Peyer's patch (tissue), 4 donors: ENCODE measurements at places on chromosomes 16 and 17. TPM values are rescaled to one million over a fixed set of nuclear protein-coding genes. Genes with fewer than 3 reads are reported as not detected.
A peak's percentile ranks its signal among the peaks of the same experiment; 100 is the strongest.

Gene CAPNS2
- total RNA-seq, result 1.3 TPM

Gene ERN2
- 70.1 TPM for total RNA-seq

Gene GPRC5C
- total RNA-seq, result 136 TPM

Gene SPATA22
- total RNA-seq, result not detected

Gene CACNG5
- total RNA-seq, result not detected

Gene IL34
- 1.6 TPM for total RNA-seq

Gene ABCA8
- total RNA-seq, result 10.9 TPM

Gene CLDN6
- total RNA-seq, result not detected

Gene BIRC5
- total RNA-seq, result 5.6 TPM

DNA sequence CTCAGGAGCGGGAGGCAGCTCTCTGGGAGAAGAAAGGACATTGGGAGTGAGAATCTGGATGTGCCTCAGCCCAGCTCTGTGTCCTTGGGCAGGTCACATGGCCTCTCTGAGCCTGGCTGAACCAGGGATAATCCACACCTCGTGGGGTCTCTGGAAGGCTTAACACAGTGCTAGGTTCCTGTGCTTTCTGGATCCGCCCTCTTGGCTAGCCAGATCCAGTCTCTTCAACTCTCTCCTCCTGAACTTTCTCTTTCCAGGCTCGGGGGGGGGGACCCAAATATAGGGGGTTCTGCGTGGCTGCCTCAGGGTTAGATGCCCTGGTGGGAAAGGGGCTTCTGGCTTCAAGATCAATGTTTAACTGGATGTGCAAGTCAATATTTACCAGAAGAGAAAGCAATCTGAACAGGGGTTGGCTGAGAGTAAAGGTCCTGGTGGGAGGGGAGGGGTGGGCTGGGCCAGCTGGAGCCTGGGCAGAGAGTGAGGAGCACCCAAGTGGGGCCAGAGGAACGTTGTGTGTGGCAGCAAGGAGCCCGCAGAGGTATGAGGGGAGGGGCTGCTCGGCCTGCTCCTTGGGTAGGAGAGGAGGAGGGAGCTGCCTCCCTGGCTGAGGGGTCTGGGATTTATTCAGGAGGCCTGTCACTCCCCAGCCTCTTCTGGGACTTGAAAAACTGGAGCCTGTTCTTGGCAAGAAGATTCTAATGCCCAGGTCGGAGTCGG is at the start of gene SERPINF2:
Gene SERPINF2, plus strand, starts transcription at position 501 of the 717 bp plus-strand sequence. CDS start 2,125 bp downstream, outside the sequence.
- no peak for DNase-seq

DNA sequence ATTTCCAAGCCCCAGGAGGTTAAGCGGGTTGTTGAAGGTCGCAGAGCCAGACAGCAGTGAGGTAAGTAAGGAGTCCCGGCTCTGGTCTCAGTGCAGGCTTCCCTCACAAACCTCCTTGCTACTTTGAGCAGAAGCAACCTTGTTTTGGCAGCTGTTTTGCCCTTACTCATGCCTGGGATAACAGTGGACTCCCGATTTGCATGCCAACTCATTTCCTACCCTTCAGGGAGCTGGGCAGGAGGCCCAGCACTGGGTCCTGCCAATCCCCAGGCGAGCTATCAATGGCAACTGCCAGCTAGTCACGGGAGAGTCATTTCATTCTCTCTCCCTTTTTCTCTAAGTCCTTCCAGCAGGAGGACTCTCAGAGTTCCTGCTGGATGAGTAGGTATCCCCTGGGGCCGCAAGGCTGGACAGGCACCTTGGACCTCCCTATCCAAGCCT is 72.0 kb upstream of the KSR1 start:
- no peak for DNase-seq

GRCh38 chr17:79654350-79654959 is 43.6 kb upstream of the RBFOX3 start:
- no peak for DNase-seq

- DNase-seq, result peak; percentile 53
Observed at GRCh38 chr17:37826497-37827430, 81.9 kb upstream of the HNF1B start.

GRCh38 chr17:17506893-17507464 is 10.8 kb upstream of the RASD1 start:
- no peak for DNase-seq

- no peak for DNase-seq
Observed at GRCh38 chr16:47316442-47317015, 144.3 kb downstream of the ITFG1 start.

- no peak for DNase-seq
Observed at GRCh38 chr16:77868478-77868877, 80.1 kb downstream of the VAT1L start.

DNA sequence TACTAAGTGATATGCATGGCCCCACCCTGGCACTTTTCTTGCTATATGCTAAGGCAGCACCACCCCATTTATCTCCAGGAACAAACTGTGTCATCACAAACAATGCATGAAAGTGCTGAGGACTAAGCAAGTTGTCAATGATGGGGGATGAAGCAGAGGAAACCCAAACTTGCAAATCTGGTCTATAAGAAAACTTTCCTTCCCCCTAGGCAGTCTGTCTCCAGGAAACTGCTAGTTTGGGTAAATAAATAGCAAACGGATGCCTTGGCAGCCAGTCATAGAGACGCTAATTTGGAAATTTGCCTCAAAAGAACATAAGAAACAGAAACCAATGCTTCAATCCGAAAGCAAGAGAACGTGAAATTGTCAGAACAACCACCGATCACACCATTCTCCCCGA is 5.6 kb upstream of the HSBP1 start:
- no peak for DNase-seq

DNA sequence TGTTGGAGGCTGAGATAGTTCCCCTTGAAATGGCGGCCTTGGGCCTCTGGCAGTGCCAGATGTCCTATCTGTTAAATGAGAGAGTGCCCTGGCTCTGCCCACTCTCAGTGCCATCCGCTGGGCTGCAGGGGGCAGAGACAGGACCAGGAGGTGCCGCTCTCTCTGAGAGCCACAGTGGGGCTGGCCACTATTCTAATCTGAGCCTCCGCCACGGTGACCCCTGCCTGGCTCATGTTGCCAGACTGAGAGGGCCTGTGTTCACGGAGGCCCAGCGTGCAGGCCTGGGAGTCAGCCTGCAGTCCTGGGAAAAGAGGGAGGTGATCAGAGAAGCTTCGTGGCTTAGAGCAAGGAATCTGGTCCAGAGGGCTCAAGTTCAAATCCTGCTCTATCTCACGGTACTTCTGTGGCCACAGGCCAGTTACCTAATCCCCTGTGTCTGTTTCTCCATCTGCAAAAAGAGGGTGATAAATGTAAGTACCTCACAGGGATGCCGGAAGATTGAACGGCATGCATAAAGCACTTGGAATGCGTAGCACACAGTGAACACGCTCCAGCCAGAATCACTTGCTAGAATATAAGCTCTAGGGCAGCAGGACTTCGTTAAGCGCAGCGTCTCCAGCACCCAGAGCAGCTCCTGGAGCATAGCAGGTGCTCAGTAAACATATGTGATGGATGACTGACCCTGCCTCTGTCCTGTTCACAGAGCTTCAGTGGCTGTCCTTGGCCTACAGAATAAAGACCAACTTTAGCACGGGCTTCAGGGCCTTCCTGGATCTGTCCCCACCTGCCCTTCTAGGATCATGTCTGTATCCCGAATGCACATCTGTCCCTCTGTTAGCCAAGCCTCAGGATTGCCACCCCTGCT is 6.3 kb downstream of the ATP2A3 start:
- no peak for DNase-seq

DNA sequence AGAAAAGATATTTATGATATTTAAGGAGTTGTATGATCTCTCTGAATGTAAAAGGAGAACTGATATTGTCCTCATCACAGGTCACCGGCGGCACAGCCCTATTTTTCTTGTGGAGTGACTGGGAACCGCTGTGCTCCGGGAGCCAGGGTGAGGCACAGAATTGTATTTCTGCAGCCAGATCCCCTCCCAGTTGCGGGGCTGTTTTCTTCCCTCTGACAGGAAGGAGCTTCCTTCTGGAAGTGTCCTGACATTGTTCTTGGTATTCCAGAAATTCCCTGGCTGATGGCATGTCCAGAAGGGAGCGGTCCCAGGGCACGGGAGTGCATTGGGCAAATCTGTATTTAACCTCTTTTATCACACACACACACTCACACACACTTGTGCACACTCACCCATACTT is 268.6 kb upstream of the FOXF1 start:
- peak; percentile 15 for DNase-seq

- DNase-seq, result no peak
Observed at GRCh38 chr17:41992576-41992975, 24.7 kb downstream of the DNAJC7 start.

GRCh38 chr17:61754124-61754523 is 109.2 kb downstream of the BRIP1 start:
- no peak for DNase-seq

DNA sequence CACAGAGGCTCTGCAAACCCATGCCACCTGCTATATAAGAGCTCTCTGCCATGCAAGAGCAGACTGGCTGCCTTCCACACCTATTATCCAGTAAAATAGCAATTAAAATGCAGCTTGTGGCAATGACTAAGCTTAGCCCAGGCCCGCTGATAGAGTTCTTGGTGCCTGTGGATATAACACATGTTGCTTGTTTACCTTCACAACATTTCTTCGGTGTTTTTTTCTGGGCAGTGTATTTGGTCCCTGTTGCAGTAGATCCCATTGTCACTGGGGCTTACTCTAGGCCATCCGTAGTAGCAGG is 63.5 kb downstream of the SPECC1 start:
- no peak for DNase-seq

DNA sequence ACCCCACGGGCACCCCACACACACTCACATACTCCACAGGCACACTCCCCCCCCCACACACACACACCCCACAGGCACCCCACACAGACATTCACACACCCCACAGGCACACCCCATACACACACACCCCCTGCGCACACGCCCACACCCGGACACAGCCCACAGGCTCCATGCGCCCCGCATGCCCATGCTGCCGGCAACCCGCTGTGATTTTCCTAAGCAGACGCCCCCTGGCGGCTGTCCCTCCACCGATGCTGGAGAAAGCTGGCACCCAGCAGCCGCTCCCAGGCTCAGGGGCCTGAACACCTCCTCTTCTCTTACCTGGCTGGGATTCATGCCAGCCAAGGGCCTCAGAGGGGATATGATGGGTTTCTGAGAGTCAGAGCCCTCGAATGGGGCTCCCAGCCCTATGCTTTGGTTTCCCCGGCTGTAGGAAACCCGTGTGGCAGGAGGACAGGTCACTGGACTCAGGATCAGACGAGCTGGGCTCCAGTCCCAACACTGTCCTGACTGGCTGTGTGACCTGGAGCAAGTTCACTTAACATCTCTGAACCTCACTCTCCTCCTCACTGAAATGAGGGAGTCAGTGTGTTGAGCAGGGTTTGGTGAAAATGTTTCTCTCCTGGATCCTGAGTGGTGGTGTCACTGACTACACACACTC is 19.6 kb upstream of the TNFRSF13B start:
- peak; percentile 96 for DNase-seq

- DNase-seq, result peak; percentile 66
Observed at GRCh38 chr17:79988185-79988971, 47.3 kb downstream of the TBC1D16 start.

GRCh38 chr17:27906623-27907022 is 13.5 kb upstream of the LYRM9 start:
- DNase-seq, result no peak

GRCh38 chr17:30796016-30796415 is 28.5 kb downstream of the CRLF3 start:
- DNase-seq, result no peak

GRCh38 chr17:6666077-6666521 is 14.5 kb downstream of the C17orf100 start:
- peak; percentile 80 for DNase-seq

DNA sequence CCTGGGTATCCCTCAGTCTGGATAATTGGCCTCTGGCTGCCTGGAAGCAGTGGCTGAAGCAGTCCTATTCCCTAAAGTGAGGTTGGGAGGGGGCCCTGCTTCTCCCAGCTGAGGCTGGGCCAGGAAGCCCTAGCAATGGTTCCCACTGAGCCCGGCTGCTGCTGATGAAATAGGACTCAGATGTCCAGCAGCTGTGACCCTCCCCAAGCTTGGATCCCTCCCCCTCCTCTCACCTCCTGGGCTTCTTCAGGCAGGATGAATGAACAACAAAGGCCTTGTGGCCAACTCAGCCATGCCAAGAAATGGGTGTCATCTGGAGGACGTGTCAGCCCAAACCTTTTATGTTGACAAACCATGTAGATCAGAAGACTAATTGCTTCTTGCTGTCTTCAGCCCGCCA is 42.0 kb downstream of the AXIN2 start:
- DNase-seq, result no peak

DNA sequence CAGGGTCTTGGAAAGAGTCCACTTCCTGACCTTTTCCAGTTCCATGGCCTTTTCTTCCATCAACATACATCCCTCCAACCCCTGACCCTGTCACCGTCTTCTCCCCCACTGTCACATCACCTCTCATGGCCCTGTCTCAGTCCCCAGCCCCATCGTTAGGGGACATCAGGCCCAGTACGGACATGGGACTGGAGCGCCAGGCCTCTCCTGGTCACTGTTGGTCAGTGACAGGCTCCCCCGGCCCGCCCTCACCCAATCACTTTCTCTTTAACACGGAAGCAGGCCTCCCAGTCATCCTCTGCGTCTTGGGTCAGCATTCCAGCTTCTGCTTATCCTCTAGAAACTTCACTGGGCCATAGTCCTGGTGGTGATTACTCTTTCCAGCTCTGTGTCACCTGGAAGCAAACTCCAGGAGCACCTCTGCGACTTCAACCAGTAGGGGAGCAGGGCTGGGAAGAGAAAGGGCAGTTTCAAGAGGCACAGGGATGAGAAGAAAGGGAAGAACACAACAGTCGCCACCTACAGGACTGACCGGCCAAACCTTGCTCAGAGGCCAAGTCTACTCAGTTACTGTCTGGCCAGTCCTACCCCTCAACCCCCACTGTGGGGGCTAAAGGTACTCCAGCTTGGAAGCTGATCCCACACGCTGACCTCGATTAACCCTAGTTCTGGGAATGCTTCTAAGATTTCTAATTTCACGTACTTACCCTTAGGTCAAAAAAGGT is 15.9 kb upstream of the ICAM2 start:
- DNase-seq, result peak; percentile 41
